ENCODE measurements at places on chromosomes 5 and 9.
A peak's percentile ranks its signal among the peaks of the same experiment; 100 is the strongest.

GRCh38 chr9:16775330-16775729, 95.1 kb downstream of the BNC2 start:
- DNase-seq, result no peak

DNA sequence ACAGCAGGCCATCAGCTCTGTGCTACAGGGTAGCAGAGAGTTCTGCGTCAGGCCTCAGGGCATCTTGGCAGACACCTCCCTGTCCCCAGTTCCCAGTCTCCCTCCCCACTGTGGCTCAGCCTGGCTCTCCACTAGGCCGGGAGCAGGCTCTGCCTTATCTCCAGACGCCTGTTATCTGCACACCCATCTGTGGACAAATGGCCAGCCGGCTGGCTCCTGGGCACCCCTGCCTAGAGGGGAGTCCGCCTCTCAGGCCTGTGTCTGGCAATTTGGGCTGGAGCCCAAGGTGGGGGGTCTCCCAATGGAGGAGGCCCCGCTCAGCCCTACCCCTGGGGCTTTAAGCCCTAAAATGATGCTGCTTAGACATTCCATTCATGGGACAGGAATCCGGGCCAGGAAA, 39.2 kb upstream of the HAND1 start:
- DNase-seq, result no peak

DNA sequence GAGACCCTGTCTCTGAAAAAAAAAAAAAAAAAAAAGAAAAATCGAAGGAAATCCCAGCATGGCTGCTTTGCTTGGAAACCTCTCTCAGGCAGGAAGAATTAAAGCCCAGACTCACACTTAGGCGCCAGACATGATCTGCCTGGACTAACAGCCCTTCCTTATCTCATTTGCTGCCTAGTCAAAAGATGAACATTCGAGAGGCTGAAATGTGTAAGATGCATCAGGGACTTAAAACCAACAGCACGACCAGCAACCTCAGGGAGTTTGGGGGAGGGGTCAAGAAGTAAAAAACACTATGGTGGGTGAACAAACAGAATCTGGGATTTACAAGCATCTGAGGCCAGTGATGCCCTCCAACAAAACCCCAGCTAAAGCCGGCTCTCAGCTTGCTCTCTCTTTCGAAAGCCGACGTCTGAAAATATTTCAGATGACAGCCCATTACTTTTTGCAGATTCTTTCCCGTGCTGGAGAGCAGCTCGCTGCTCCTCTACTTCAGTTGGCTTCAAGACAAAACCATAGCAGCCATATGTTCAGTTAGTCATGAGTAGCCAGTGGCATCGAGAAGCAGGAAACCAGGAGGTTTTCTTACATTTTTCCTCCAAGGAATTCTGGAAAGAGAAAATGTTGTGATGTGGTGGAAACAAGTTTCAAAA, 249.9 kb downstream of the MARCHF11 start:
- no peak for DNase-seq

DNA sequence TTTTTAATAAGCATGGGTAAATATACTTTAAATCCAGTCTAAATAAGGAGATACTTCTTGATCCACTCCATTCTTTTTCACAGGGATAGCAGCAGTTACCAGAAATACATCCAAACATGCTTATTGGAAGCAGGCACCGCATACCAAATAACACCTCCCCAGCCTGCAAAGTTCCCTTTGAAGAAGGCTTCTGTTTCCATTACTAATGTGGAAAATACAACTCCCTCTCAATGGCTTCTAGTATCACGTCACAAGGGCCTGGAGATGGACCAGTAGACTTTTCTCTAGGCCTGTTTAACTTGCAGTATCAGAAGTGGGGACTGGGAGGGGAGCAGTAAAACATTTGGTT, 20.8 kb downstream of the TMEM245 start:
- DNase-seq, result no peak

GRCh38 chr9:81234924-81235610, 454.3 kb downstream of the TLE1 start:
- no peak for DNase-seq

DNA sequence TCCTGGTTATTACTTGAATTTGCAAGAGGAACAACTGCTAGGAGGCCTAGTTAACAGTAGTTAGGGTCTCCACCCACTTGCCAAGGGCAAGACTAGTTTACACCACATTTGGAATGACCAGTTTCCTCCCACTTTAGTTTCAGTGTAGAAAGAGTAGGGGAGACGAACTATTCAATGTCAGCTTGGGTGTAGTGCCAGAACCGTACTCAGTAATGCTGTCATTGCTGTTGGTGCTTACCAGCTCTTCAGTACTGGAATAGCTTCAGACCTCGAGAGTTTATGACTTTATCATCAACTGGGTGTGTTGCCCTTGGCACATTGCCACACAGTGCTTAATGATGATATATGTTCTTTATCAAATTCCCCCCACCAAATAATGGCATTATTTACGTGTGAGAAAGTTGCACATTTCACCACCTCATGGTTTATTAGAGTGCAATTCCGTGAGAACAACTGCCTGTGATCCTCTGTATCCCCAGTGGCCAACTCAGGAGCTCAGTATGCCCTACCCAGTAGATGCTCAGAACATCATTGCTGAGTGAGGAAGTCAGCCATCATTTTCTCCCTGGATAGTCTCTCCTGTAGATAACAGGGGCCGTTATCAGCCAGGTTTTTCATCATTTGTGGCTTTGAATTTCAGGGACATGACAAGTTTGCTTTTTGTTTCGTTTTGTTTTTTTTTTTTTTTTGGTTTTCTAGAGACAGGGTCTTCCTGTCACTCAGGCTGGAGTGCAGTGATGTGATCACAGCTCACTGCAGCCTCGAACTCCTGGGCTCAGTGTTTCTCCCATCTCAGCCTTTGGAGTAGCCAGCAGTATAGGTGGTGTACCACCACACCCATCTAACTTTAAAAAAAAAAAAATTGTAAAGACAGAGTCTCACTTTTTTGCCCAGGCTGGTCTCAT, 67.3 kb downstream of the DOCK8 start:
- no peak for DNase-seq

- no peak for DNase-seq
Measured at GRCh38 chr9:86958203-86958602, 10.9 kb upstream of the GAS1 start.

- peak; percentile 69 for DNase-seq
Measured at GRCh38 chr9:137227054-137227852, at the start of gene RNF224. Gene RNF224, plus strand, starts transcription at chr9:137227502. Its CDS starts 834 bp downstream, at chr9:137228336.

DNA sequence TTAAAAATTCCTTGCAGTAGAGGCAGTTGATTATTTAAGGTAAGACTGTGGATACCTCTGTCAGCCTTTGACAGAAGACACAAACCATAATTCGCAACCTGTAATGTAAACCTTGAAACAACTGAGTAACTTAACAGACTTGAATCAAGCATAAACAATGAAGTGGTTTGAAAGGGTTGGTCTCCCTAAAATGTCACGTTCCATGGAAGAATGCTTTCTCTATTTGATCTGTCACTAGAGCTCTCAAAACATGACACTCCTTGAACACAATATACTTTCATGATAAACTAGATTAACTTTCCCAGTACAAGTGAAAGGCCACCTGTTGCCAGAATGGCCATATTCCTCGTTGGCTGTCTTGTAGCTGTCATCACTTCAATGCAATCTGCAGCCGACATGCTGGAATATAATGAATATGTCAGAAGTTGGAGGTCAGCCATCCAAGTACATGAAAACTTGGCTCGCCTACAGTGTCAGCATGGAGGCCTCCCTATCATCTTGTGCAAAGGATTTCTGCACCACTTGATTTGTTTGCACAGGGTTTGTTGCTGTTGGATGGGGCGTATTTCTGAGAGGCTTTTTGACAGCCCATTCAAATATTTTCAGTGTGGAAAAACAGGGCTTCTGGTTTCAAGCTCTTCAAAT, 228.0 kb downstream of the TLE4 start:
- no peak for DNase-seq

- DNase-seq, result no peak
Measured at GRCh38 chr5:31355337-31355736, 161.9 kb downstream of the CDH6 start.

- DNase-seq, result no peak
Measured at GRCh38 chr5:84332106-84332505, 52.6 kb downstream of the EDIL3 start.

DNA sequence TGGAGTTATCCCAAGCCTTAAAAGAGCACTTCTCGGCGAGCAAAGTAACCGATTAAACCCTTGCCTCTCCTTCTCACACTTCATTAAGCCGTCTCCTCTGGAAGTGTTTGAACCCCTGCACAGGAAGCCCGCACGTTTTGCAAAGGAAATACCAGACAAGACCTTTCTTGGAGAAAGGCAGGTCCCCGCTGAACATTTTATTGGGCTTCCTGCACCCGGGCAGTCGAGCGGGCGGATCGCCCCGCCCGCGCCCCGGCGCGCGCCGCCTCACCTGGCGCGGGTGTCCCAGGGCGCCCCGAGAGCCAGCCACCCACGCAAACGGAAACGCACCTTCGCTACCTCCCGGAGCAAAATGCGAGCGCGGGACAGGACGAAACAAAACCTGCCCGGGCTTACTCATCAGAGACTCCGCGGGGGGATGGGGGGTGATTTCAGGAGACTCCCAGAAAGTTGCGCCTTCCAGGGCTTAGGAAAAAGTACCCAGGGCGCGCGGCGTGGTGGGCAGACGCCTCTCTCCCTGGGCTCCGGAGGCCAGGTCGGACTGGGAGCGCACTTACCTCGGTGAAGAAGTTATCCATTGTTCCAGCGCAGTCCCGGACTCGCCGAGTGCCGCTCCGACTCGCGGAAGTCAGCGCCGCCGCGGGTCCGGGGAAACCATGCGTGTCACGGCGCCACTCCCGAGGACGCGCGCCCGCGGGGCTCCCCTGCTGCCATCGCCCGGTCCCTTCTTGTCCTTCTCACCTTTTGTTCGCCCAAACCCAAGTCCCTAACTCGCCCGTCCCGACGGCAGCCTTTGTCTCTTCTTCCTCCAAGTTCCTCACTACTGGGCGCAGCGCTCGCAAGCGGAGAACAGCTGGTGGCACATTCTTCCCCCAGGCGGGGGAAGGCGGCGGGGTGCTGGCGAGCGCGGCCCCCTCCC, 598 bp downstream of the MYO10 start:
- peak; percentile 62 for DNase-seq

- no peak for DNase-seq
Measured at GRCh38 chr5:124650147-124650561, 96.3 kb downstream of the ZNF608 start.

DNA sequence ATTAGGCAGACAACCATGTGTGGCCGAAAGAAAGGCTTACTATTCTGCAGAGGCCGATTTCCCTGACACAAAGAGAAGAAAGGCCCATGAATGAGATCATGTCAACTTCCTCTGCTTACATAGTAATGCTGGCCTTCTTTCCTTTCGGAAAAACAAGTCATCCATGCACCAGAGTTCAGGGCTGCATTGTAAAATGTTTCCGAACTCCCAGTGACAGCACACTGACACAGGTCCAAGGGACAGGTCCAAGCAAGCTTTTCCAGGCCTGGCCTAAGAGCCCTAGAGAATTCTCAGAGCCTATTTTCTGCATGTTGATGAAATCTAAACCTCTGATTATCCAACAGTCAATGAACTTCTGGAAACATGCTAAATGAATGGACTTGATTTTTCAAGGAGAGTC, 140.9 kb downstream of the ZNF608 start:
- DNase-seq, result no peak

- DNase-seq, result no peak
Measured at GRCh38 chr5:80411589-80412219, 3.8 kb downstream of the ZFYVE16 start.

DNA sequence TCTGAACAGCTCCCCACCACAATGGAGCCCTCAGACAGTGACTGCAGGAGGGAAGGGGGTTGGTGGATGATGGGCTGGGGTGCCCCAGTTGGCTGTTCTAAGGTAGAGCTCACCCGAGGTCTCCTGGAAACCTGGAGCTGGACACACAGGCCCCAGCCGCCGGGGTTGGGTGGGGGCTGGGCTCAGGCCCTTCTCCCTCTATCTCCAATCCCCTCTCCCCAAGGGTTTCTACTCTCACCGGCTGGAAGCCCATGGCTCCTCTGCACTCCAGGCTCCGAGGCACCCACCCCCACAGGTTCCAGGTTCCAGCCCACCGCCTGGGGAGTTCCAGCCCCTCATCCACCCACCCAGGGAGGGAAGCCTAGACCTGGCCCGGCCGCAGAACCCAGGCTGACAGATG, 766 bp downstream of the NR5A1 start:
- no peak for DNase-seq

GRCh38 chr5:109805472-109805871, 115.7 kb downstream of the MAN2A1 start:
- DNase-seq, result no peak

DNA sequence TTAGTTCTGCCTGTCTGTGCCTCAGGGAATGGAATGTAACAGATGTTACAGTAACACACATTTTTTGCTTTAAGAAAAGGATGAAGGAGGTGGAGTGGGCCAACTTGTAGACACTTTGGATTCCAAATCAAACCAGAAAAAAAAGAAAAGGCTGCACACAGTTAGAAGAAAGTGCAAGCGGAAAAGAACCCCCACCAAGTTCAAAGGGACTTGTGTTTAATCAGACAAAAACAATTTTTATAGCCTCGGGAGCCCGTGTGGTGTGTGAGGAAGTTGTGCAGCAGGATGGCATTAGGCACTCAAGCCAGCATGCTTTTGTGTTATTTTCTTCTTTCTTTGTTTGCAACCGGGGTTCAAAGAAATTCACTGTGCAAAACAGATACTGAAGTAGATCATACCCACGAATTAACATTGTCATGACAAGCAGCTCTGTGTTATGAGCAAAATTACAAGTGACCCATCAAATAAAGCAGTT, 189.5 kb downstream of the SEMA5A start:
- no peak for DNase-seq

- DNase-seq, result peak; percentile 36
Measured at GRCh38 chr5:115170134-115170928, 623 bp upstream of the TRIM36 start.

DNA sequence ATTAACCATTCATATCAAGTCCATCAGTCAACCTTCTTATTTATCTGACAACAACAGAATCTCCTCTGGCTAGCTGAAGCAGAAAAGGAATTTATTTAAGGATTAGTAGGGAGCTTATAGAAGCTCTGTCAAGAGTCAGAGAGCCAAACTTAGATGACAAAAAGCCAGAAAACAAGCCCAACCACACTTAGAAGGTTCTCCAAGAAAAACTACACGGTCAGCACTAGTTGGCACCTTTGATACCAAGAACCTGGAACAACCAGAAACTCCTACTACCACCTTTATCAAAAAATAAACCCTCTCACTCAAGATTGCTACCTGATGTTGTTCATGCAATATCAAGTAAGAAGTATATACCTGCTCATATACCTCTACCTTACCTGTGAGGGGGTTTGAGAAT, 36.9 kb downstream of the RANBP6 start:
- no peak for DNase-seq

GRCh38 chr9:70987986-70988385, 133.4 kb downstream of the TRPM3 start:
- no peak for DNase-seq
